Activated naive CD4-positive, alpha-beta T cell treated with anti-CD3 and anti-CD28 coated beads, Interleukin-2, amount 50 U/mL, for 16 hours (primary cell): ENCODE measurements at places on chromosomes 5 and 9.

DNA sequence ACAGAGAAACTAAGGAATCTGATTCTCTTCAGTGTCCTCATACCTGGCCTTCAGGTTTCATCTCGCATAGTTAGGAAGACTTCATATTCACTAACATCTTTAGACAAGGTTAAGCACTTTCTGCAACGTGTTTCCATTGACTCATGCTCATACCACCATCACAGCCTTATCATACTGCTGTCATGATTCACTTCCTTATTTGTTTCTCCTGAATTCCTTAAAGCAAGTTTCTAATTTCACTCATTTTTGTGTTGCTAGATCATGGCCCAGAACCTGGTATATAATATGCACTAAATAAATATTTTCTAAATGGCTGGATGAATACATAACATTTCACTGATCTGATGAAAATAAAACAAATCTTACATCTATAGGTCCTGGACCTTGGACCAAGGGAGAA, 472.9 kb downstream of the PRELID2 start:
- DNase-seq, result no peak

- no peak for DNase-seq
Observed at GRCh38 chr5:155587458-155587857, 573.9 kb downstream of the KIF4B start.

DNA sequence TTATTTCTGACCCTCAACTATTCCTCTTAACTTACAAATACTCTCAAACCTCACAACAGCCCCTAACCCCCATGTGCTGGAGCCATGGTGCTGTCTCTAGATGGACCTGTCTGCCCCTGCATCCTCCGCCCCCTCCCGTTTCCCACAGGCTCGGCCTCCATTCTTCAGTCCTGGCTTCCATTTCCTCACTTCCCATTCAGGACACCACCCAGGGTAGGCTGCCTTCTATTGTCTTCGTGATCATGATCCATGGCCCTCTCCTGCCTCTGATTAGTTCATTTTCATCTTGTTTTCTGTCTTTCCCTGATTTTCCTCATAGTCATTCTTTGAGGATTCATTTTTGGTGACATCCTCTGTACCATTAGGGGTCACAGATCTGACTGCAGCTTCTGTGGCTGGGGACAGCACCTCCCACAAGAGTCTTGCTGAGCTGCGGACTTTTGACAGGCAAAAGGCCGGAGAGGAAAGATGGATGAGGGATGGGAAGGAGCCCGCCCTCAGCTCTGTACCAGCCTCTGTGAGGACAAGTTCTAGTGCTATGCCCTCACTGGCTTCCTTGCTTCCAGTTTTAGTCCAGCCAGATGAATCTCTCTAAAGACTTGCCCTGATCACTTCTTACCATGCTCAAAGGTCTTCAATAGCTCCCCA, 255.8 kb downstream of the NTRK2 start:
- no peak for DNase-seq

DNA sequence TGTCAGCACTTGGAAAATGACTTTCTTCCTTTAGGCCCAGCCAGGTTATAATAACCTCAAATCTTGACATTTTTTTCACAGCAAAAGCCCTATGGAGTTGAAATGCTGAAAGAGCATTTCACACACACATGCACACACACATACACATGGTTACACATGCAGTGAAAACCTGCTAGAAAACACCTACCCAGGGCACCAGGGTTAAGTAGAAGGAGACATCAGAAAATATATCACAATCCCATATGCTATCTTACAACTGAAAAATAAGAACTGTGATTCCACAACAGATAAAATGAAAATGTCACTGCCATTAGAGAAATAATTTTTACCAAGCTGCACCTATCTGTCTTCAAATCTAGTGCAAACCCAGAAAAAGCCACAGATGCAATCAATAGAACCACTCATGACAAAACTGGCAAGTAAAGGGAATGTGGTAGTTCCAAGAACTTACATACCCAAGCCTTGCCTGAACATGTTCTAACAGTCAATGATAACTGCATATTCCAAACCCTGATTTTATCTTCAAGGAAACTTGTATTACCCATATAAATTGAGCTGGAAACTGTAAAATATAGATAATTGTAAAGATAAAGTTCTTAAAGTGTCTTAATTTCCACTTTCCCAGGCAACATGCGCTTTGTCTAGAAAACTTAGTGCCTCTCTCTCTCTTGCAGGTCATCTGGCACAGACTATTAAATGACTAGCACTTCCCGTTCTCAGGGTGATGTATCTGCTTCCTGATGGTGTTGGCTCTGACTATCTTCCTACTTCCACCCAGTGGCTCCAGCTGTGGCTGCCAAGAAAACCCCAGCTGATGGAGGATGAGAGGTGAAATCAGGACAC, 250.2 kb upstream of the PTGER4 start:
- DNase-seq, result no peak

GRCh38 chr9:101590901-101591300, 3.9 kb downstream of the PPP3R2 start:
- no peak for DNase-seq

GRCh38 chr5:143793249-143793648, 18.7 kb upstream of the HMHB1 start:
- no peak for DNase-seq

GRCh38 chr5:54313311-54314270, 3.2 kb upstream of the ARL15 start:
- no peak for DNase-seq

DNA sequence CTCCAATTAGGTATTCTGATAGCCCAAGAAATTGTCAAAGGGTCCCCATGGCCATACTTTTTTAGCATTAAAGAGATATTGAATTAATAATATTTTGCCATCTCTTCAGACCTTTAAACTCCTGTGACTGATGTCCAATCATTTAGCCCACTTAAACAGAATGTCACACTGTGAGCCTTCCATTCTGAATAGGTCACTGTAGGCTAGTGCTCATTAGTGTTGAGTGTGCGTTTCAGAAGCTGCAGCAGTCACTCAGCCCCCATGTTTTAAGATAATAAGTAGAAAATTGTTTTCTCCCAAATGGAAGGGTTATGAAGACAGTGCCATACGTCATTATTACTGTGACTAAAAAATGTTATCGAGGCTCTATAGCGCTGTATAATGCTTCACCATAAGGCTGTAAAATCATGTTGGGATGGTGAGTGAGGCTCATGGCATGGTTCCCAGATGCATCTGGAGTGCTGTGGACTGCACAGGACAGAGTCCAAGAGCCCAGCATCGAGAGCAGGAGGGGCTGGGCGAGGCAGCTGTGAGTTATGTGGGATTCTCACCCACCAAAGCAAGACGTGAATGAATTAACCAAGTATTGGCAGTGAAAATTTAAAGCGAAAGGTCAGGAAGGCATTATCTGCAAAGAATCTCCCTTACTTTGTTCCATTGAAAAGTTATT, 2112.9 kb upstream of the WWC1 start:
- no peak for DNase-seq

DNA sequence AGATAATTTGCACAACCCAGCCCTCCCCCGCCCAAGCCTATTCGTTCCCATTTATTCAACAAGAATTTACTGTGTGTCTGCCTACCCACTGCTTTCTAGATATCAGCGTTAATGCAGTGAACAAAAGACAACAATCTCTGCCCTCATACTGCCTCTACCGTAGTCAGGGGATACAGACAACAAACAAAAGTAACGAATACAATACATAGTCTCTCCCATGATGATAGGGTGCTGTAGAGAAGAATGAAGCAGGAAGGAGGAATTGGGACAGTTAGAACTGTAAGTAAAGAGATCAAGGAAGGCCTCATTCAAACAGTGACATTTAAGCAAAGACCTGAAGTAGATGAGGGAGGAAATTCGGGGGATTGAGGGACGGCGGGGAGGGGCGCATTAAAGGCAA, 1.7 kb downstream of the GFM2 start:
- DNase-seq, result no peak

GRCh38 chr9:37943345-37944265, 39.7 kb upstream of the SLC25A51 start:
- no peak for DNase-seq

DNA sequence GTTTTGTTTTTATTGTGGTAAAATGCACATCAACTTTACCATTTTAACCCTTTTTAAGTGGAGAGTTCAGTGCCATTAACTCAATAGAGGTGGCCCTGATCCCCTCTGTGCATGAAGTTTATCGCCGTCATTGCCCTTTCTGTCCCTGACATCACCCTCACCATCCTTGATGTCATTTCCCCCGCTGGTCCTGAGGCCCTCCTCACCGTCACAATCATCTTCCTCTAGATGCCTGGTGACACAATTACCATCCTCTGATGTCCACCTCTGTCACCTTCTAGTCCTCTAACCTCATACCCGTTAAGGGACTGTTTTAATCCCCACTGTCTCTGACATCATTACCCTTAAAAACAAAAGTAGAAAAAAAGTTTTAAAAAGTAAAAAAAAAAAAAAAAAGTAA, 112.5 kb upstream of the TBC1D2 start:
- no peak for DNase-seq

GRCh38 chr9:129102791-129103594, 7.6 kb downstream of the CRAT start:
- no peak for DNase-seq

DNA sequence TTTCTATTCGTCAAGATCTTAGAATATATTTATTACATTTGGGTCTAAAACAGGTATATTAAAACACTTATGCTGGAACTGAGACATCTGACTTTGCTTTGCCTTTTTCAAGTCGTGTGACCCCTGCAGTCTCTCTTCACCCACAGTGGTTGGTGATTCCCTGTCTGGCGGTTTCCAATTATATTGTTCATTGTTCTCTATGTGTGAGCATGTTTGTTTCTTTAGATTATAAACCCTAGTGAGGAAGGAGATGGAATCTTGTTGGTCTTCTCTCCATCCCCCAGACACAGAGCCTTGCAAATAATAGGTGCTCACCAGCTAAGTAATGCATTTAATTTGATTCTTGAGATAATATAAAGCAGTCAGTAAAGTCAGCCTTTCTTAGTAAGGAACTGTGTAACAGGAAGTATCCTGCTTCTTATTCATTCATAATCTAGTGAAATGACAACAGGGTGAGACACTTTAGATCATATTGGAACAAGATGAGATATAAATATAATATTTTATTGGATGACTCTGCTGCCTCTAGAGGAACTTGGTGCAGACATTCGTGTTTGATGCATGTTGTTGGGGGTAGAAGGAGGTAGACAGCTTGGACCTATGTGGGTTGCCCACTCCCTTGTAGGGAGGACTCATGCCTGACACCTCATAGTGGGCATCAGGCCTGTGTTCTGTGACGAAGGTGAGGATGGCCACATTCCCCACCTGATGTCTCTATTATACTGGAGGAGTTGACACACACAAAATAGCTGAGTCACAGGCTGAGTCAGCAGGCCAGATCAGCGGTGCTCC, 88.1 kb downstream of the FGF1 start:
- peak; percentile 19 for DNase-seq

DNA sequence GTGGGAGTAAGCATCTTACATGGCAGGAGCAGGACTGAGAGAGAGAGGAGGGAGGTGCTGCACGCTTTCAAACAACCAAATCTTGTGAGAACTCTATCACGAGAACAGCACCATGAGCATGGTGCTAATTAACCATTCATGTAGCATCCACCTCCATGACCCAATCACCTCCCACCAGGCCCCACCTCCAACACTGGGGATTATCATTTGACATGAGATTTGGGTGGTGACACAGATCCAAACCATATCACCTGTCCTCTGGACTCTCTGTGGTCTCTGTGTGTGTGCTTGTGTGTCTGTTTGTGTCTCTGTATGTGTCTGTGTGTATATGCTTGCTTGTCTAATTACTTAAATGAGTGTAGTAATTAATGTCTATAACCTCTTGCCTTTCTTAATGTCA, 31.1 kb downstream of the SEC61B start:
- no peak for DNase-seq

- no peak for DNase-seq
Observed at GRCh38 chr5:27472000-27472763, 433.8 kb upstream of the CDH9 start.
